ENCODE measurements at places on chromosomes 6 and 20.

DNA sequence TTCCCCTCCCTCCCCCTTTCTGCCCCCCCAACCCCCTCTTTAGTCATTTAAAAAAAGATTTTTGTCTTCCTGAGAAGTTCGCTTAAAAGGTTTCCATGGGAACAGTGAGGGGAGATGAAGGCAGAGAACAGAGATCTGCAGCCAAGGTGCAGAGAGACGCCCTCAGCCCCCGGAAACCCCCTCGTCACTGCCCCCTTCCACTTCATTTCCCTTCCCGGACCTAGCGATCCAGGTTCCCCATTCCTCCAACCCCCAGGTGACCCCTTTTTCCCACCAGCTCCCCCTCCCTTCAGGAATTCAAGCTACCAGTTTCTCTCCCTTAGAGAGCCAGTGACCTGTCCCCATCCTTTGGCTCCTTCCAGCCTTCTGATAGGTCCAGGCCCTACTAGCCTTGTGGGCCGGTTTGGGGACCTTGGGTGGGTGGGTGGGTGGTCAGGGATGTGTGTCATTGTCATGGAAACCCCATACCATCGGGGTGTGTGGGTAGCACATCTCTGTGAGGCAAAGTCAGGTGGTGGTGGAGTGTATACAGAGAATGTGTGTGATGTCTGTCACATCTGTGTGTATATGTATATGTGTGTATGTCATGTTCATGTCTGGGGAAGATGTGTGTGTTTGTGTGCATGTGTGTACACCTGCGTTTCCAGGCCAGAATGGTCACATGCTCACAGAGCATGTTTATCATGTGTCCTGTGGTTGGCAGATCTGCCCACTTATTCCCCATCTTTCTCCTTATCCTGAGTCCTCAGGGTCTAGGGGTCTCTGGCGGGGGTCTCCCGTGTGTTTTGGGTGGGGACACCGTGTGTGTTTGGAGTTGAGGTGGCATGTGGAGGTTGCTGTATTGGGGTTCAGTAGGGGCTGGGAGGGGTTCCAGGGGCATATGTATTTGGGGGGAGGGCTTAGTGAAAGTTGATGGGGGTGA lies 7.0 kb downstream of the SYNGAP1 start:
- no peak for DNase-seq

GRCh38 chr20:17320456-17320855 lies 93.6 kb downstream of the PCSK2 start:
- no peak for DNase-seq

DNA sequence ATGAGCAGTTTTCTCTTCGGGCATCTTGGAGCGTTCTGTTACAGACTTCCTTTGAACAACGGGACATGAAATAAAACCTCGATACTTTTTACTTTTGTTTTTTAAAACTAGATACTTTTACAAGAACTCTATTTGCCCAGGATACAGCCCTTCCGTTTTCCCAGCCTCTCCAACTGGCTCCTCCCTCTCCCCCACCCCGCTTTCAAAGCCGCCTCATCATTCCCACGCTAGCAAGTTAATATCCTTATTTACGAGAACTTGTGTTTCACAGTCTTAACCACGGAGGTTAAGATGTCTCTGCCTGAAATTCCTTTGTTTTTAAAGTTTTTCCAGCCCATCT lies 241 bp upstream of the CFAP206 start:
- DNase-seq, result no peak

DNA sequence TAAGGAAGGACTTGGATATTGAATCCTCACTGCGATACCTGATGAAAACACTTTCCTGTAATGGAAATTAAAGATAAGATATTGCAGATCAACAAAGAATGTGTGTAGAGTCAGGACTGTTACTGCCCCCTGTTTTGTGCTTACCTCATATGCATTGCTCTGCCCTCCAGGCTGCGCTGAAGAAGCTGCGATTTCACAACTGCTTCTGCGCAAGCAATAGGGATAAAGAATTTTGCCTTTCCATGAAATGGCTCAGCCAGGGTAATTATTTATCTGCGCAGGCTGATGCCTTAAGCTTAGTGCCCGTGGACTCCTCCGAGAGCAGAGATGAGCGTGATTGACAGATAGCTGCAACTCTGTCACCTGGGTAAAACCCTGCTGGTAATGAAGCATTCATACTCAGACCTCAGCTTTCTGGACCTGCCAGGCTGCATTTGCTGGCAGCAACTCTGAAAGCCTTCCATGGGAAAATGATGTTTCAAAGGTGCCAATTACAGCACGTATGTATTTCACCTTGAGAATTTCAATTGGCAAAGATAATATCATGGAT lies 370.6 kb downstream of the SAMD5 start:
- no peak for DNase-seq

- no peak for DNase-seq
These were observed 23.8 kb downstream of the ANKS1A start for GRCh38 chr6:34912715-34913464.

- DNase-seq, result no peak
These were observed 452.8 kb upstream of the FLRT3 start for GRCh38 chr20:14790190-14790589.

DNA sequence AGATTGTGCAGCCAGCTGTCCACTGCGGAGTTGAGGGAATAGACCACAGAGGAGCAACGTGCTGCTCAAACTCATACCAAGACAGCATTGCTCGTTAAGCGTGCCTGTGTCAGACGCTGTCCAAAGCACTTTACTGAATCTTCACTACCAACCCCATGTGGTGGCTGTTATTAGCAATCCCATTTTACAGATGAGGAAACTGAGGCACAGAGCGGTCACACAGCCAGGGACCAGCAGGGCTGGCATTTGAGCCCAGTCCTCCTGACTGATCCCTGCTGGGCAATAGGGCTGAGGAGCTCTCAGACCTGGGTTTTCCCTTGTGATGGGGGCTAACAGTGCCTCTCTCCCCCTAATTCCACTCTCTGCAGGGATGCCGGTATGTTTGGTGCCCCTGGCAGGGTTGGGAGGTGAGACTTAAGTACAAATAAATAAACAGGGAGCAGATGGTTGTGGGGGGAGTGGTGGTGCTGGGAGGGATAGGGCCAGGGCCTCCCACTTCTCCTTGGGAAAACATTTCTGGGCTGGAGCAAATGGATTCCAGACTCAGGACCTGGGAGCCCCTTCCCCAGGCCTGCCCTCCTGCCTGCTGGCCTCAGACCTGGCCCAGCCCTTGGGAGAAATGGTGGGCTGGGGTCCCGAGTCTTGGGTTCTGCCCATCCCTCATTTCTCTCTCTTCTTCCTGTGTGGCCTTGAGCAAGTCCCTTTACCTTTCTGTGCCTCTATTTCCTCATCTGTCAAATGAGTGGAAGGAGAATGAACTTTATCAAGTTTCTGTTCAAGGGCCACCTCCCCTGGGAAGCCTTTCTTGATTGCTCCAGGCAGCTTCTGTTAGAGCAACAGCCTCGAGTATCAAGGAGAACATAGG lies 17.7 kb downstream of the SRXN1 start:
- no peak for DNase-seq

DNA sequence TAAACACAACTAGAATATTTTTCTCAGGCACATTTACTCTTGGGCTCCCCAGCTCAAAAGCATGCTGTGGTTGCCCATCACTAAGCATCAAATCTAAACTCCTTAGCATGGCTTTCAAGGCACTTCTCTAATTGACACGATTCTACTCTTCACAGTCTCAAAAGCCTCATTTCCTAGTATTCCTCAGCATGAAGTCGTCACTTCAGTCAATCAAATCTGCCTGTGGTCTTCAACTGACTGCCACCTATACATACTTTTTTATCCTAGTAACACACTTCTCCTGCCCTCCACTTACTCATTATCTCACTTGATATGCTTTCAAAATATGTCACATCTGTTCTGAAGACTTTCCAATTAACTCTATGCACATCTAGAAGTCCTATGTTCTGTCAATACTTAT lies 110.3 kb downstream of the TBC1D32 start:
- no peak for DNase-seq

DNA sequence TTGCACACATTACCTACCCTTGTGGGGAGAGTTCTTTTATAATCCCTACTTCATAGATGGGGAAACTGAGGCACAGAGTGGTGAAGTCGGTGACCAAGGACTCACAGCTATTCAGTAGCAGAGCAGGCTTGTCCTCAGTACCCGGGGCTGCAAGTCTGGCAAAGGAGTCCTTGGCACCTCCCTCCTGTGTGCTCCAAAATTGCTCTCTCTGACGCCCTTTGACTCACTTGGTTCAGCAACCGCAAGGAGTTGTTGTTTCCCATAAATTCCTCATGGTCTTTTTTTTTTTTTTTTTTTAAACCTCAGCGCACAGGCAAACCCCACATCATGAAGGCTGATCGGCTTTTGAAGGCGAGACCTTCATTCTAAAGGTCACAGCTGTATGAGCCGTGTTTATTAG lies 143.2 kb downstream of the CEBPB start:
- DNase-seq, result no peak

DNA sequence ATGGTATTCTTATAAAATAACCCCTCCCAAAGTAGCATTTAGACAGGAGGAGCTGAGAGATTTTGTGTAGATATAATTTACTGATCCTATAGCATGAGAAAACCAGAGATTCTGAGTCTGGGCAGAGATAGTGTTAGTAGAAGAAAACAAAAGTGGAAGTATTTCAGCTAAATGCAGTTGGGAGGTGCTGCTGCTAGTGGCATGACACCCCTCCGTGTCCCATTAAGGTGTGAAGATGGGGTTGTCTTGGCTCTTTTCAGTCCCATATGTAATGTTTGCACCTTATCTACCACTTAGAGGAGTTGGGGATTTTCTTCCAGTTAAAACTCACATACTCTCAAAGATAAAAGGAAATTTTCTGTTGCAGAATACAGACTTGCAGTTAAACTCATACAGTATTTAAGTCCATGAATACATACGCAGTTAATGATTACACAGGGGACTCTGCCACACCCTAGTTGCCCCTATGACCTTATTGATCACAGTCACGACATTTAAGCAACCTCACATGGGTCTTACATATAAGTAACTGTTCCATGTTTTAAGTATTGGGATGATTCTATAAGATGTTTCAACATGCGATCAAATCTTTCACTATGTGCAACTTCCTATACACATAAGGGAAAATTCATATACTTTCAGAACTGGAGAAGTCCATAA lies 11.5 kb downstream of the TAAR2 start:
- DNase-seq, result no peak

DNA sequence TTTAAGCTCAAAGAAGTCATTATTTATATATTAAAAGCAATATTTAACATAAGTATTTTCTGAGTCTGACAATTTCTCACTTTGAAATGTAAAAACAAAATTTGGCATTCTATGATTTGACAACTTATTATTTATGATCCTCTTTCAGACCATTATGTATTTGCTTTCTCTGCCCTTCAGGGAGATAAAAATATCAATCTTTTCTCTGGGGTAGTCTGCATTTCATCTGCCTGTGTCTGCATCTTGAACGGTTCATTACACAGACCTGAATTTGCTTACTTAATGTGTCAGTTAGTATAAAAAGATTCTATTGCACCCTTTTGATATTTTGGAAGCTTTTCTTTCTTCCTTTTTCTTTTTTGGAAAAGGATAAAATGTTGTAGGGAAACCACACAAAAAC lies 354.0 kb upstream of the RGS17 start:
- DNase-seq, result no peak

- DNase-seq, result no peak
These were observed 8.4 kb upstream of the FAM162B start for GRCh38 chr6:116773886-116774285.

DNA sequence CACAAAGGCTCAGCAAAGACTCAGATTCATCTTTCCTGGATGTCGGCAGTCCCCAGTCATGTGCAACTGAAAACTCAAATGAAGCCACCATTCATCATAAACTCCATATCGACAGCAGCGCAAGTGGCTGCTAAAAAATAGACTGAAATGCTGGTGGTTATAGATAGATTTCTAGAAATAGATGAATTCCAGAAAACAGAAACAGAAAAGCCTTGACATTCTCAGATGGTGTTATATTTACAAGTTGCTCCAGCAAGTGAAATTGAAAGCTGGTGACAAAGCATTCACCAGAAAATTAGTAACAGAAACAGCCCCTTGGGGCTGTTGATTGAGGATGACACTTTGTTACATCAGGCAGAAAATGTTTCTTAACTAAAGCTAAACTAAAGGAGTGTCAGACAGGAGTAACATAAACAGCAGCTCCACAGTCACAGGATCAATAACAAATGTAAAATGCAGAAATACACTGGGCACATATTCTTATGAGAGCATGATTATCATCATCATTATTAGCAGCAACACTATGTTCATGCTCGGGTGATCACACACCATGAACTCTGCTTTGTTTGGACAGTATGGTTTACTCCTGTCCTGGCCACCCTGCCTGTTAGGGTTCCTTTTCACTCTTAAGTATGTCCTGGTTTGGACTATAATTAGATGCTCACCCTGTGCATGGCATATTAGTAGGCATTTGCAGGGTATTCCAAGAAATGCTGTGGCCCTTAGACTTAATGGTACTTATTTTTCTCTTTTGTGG lies 36.4 kb upstream of the SLC35F1 start:
- DNase-seq, result no peak

- no peak for DNase-seq
These were observed 4.1 kb downstream of the CBLN4 start for GRCh38 chr20:56001106-56001785.

- DNase-seq, result no peak
These were observed 544.6 kb downstream of the ADGRB3 start for GRCh38 chr6:69179681-69180080.

DNA sequence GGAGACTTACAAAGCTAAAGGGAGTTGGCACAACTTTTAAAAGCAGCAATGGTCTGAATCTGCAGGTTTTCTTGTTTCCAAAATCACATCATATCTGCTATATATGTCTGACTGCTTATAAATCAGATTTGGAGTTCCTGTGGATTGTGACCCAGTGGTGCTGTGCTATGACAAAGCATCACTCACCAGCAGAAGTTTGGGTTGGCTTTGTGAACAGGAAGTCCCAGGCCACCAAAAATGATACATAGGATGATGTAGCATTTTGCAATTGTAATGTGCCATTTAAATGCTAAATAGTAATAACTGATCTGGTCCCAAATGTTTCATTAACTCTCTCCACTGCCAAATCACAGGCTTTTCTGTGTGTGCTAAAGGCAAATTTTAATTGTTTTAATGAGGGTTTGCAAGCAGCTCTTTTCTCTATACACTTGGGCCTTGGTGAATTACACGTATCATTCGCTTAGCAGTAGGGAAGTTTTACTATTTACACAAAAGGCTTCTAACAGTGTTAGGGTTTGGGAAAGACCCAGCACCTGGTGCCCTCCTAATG lies 60.8 kb downstream of the SYNDIG1 start:
- no peak for DNase-seq

GRCh38 chr6:33980176-33981175 lies 165.4 kb downstream of the GRM4 start:
- no peak for DNase-seq

- DNase-seq, result no peak
These were observed 167.1 kb downstream of the PHF3 start for GRCh38 chr6:63802606-63803206.

DNA sequence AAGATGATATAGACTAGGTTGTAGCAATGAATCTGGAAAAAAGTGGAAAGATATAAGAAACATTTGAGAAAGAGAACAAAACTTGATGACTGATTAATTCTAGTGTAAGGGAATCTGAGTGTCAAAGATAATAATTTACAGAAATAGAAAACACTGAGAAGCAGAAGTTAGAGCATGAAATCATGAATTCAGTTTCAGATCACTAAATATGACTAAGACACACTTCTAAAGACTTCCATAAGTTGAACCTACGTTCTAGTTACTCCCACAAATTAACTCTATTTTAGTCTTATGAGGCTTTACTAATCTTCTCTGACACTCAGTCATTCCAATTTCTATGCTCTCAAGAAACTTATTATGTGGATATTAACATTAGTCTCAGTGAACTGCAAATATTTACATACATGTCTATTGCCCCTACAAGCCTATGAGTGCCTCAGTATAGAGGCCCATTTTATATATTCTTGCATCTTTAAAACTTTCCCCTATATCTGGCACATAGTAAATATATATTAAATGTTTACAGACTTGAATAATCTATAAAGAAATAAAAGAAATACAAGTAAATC lies 30.4 kb downstream of the IBTK start:
- DNase-seq, result no peak

All from stimulated activated CD4-positive, alpha-beta T cell treated with anti-CD3 and anti-CD28 coated beads, Interleukin-1b, Interleukin-23, amount 100 ng/mL, for 1 hour (primary cell).